ENCODE measurements at places on chromosomes 7 and 10.
A peak's percentile ranks its signal among the peaks of the same experiment; 100 is the strongest.

- no peak for DNase-seq
These were observed 41.7 kb downstream of the RASGEF1A start for GRCh38 chr10:43225004-43225786.

- DNase-seq, result no peak
These were observed 412.4 kb upstream of the NRP1 start for GRCh38 chr10:33746836-33747268.

- no peak for DNase-seq
These were observed 32.2 kb downstream of the LRRC72 start for GRCh38 chr7:16558761-16559302.

- no peak for DNase-seq
These were observed 66.1 kb upstream of the KAT6B start for GRCh38 chr10:74760086-74760979.

DNA sequence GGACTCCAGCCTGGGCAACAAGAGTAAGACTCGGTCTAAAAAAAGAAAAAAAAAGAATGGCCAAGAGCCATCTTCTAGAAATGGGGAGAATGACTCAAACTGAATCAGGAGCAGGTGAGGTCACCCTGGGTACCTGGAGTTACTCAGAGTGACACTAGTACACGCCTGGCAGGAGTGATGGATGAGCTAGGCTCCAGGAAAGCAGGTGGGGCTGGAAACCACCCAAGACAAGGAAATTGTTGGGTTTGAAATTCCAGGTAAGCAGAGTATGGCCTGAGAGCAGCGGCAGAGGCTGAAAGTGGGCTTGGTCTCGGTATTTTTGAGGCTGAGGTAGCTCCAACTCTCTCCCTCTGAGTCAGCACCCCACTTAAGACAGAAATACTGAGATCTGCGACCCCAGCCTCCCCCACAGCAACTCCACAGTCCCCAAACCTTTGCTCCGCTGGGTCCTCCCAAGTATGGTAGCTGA lies 18.5 kb downstream of the DDIT4 start:
- peak; percentile 40 for DNase-seq

- DNase-seq, result no peak
These were observed 16.1 kb upstream of the CREB3L2 start for GRCh38 chr7:138017992-138018391.

GRCh38 chr10:30967650-30968410 lies 63.8 kb downstream of the ZNF438 start:
- no peak for DNase-seq

DNA sequence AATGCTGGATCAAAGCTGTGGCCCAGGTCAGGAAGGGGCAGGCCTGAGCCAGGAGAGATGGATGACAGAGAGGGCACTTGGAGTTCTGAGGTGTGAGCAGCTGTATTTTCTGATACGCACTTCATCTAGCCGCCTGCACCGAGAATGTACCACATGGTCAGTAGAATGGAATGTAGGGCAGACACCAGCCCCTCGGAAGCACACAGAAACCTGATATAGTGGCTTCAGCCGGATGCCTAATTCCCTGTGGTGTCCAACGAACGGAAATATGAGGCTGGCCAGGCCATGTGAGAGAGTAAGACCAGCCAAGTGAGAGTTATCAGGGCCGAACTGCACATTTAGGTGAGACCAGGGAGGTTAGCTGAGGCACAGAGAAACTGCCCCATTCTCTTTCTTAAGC lies 46.7 kb upstream of the PLCE1 start:
- no peak for DNase-seq

DNA sequence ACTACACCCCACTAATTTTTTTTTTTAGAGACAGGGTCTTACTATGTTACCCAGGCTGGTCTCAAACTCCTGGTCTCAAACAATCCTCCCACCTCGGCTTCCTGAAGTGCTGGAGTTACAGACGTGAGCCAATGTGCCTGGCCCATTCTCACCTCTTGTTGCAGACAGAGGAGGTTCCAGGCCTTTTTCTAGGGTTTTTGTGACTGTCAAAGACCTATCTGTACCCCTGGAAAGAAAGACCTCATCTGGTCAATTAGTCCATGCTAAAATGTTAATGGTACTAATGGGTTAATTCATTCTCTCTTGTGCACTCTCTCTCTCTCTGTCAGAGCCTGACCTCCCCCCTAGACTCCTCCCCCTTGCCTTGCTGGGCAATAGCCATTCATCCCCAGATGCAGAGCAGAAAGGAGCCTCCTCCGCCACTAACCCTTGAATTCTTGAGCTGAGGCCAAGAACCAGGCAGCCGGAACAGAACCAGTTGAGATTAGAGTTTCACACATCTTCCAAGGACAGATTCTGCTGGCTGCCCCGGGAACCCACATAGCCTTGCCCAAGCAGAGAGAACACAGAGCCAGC lies 209.7 kb downstream of the SKIDA1 start:
- no peak for DNase-seq

- no peak for DNase-seq
These were observed 245.3 kb upstream of the SLC26A5 start for GRCh38 chr7:103691291-103691690.

GRCh38 chr7:134307320-134307719 lies 9.4 kb downstream of the SLC35B4 start:
- DNase-seq, result no peak

DNA sequence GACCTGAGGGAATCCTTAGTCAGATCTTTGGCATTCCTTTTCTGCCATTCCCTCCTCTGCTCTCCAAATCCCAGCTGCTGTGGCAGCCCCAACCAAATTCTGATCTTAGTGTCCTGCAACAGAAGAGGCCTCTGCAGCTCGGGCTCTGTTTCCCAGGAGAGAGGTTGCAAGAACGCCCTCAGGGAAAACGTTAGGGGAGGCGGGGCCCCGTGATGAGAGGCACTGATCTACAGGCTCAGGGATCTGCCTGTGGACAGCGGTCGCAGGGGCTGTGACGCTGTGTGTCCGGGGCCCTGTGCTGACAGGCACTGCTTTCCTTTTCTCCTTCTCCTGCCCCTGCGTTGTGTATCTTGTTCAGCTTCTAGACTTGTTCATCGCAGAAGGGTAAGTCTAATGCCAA lies 57.3 kb upstream of the DPYSL4 start:
- no peak for DNase-seq

- no peak for DNase-seq
These were observed 37.1 kb downstream of the COL26A1 start for GRCh38 chr7:101399759-101400158.

GRCh38 chr7:40156988-40157387 lies 22.2 kb downstream of the SUGCT start:
- DNase-seq, result no peak

DNA sequence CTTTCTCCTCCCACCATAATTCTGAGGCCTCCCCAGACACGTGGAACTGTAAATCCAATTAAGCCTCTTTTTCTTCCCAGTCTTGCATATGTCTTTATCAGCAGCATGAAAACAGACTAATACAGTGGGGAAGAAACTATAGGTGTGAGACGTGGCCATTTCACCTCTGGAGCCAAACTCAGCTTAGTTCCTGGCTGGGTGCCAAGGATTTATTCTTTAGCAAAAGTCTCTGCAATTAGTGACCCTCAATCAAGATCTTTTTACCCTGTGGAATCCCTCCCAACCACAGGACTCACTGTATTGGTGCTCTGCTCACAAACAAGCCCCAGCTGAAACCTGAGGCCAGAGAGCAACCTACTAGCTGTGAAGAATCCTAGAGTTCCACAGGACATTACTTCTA lies 28.1 kb upstream of the SFTPD start:
- DNase-seq, result no peak

- DNase-seq, result no peak
These were observed 272.8 kb upstream of the IMMP2L start for GRCh38 chr7:111835066-111835465.

DNA sequence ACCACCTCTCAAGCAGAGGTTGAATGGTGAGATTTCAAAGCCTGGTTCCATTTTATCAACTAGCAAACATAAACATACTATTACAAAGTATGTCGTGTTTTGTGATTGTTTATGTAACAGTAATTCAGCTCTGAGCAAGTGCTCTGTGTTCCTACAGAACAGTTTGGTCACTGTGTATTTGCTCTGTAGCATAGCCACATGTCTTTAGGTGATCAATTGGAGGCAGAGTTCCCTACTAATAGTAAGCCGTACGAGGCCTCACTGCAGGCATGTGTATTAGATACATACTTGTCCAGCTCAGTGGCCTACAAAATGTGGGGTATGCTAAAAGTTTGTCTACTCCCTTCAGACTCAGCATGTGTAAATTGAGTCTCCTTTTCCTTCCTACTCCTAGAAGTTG lies 53.0 kb downstream of the C1GALT1 start:
- no peak for DNase-seq

GRCh38 chr10:68397005-68397404 lies 10.1 kb downstream of the RUFY2 start:
- no peak for DNase-seq

- no peak for DNase-seq
These were observed 29.8 kb upstream of the HABP2 start for GRCh38 chr10:113523071-113523470.

GRCh38 chr10:130914367-130914766 lies 397.2 kb downstream of the TCERG1L start:
- no peak for DNase-seq

- DNase-seq, result no peak
These were observed 48.2 kb downstream of the PRLHR start for GRCh38 chr10:118547282-118547681.

GRCh38 chr7:85133006-85133405 lies 53.9 kb downstream of the SEMA3D start:
- no peak for DNase-seq

DNA sequence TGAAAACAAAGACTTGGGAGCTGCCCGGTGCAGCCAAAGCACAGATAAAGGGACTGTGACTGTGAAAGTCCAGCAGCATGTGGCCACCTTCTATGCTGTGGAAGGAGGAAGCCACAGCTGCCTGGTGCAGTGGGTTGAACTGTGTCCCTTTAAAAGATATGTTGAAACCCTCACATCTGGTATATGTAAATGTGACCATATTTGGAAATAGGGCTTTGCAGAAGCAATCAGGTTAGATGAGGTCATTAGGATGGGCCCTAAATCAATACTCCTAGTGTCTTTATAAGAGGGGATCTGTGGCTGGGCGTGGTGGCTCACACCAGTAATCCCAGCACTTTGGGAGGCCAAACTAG lies 136.9 kb downstream of the GLI3 start:
- no peak for DNase-seq

GRCh38 chr10:109275960-109276359 lies 647.4 kb downstream of the XPNPEP1 start:
- no peak for DNase-seq

GRCh38 chr10:43192884-43193283 lies 54.6 kb downstream of the CSGALNACT2 start:
- no peak for DNase-seq

DNA sequence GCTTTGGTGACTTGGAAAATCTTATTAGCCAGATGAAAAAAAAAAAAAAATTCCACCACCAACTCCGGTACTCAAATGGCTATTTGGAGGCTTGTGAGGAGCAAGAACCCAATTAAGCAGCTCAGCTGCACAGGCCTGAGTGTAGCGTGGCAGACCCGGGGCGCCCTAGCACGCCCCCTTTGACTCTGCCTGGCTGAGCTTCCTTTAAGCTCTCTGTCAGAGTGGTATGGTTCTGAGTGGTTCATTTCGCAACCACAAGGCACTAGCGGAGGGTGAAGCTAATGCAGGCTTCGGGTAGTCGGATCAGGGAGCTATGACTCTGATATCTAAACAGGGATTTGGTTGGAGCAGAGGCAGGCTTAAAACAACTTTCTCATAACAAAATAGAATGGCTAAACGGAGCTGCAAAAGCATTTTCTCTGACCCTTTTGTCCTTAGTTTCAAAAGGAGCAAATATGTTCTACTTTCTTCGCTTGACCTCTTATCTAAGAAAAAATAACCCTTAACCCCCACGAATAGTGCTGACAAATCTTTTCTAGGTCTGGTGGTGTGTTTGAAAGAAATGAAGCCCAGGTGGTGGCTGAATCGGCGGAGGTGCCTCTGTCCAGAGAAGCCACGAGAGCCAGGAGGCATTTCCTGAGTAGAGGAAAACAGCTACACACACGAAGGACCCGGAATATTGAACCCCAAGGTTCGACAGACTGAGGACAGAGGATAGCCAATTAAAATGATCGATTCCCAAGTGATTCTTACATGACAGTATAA lies 285.4 kb upstream of the GLI3 start:
- no peak for DNase-seq

DNA sequence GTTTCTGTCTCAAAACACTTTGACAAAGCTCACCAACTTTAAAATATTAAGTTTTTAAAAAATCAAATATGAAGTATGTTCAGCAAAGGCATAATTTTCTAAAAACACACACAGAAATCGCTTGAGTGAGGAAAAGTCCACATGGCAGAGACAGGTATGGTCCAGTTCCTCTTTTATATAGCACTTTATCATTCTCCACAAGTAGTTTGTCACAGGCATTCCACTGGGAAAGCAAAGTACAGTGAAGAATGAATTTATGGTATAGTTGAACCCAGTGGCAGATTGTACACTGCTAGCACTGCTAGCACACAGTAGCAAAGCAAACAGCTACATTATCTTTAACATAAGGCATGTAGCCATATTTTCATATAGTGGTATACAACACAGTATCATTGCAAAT lies 102.3 kb downstream of the HECTD2 start:
- no peak for DNase-seq

- DNase-seq, result no peak
These were observed 137.1 kb downstream of the ZNF365 start for GRCh38 chr10:62511238-62511637.

DNA sequence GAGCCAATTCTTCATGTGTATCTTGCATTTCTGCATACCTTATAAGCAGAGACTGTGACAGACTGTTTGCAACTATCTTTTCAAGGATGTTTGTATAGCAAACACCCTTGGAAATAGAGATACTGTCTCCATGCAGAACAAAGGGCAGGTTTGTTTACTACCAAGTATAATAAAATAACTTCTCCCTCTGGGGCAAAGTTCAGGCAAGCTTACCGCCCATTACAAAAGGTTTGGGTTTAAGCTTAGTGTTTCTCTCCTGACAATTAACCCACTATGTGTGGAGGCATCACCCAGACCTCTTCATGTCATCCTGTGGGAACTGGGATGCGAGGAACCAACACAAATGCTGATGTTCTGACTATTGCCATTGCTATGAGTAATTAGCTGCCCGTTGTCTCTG lies 479.1 kb upstream of the ZMIZ1 start:
- DNase-seq, result no peak

DNA sequence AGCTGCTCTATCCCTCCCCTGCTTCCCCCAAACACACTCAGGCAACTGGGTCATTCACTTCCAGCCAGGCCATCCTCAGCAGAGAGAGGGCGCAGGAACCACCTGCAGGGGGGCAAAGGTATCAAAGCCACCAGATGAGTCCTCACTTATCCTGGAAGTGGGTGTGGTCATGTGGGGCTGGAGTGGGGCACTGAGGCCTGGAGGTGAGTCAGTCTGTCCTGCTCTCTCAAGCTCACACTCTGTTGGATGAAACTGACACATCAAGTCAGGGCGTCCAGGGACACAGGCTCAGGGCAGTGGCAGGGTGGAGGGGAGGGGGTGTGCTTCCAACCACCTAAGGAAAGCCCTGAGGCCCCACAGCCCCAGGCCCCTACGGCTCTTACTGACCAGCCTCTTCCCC lies 8.0 kb upstream of the ELFN1 start:
- DNase-seq, result peak; percentile 8
